Mesenteric fat pad (tissue), 1 donor: ENCODE measurements at places on chromosomes 7 and 10. TPM values are rescaled to one million over a fixed set of nuclear protein-coding genes. Genes with fewer than 3 reads are reported as not detected.

- DNase-seq, result no peak
These were observed 12.5 kb downstream of the SFRP5 start for GRCh38 chr10:97759158-97759887.

DNA sequence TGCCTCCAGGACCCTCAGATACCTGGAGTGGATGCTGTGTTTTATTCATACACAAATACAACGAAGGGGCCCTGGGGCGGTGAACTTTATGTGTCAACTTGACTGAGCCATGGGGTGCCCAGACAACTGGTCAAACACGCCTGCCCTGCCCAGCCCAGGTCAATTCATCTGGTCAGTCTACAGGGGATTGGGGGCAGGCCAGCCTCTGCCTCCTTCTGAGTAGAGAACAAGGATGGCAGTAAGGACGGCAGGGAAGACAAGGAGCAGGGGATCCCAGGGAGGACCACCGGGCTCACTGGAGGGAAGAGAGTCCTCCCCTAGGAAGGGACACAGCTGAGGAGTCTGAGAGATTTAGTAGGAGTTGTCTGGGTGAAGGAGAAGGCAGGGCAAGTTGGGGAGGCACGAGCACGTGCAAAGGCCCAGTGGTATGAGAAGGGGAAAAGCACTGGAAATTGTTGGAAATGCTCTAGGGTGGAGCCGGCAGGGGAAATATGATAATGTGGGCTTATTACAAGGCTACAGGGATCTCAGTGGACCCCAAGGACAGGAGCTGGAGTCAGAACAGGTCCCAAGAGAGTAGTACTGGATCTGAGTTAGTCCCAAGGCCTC, 63.4 kb downstream of the MYL10 start:
- DNase-seq, result peak; percentile 51

GRCh38 chr7:90631502-90631901, 35.4 kb downstream of the CDK14 start:
- no peak for DNase-seq

DNA sequence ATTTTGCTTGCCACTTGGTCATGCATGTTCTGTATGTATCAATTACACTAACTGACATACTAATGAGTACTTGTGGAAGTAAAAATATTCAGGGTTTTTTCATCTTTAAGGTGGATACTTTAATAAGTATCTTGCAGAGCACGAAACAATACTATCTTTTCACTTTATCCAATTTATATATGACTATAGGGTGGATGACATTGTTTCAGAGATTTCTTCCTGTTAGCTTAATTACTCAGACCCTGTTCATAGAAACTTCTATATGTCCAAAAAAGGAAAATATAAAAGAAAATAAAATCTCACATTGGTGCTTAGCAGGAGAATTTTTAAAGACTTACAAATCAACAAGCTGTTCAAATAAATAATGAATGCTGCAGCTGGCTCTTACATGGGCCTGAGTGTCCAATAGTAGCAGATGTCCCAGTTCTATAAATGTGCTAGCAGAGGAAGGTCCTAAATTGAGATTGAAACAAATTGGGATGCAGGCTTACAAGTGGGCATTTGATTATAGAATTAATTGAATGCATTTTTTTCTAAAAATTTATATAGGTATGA, 91.5 kb upstream of the THSD7A start:
- no peak for DNase-seq

TMEM140 gene
- total RNA-seq, result 55.5 TPM
